ENCODE measurements at places on chromosomes 1 and 21.

GRCh38 chr1:117171900-117172511 lies 38.7 kb downstream of the VTCN1 start:
- DNase-seq = no peak

- DNase-seq = no peak
Observed at GRCh38 chr1:206960676-206961386, 9.4 kb downstream of the FCAMR start.

DNA sequence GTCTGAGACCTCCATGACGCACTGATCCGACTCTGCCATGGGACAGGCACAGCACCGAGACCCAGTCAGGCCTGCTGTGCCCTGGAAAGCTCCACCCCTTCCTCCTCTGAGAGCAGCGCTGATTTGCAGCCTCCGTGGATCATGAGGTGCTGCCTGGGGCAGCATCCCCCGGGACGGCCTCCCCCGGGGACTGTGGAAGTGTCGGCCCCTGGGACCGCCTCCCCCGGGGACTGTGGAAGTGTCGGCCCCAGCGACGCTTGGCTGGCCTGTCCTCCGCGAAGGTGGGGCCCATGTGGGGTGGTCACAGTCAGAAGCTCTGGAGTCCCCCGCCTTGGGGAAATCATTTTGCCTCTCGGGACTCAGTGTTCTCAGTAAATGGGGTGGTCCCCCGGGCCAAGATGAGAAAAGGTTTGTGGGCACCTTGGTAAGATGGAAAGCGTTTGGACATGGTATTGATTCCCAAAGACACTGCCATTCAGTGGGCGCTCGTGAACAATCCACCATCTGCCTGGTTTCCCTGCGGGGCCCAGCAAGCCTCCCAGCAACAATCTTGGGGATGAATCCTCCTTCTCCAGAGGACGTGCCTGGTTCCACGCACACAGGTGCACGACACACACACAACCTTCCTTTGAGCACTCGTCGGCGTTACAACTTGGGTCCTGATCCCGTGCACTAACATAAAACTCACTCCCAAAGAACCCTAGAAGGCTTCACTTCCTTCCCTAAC lies 3.0 kb downstream of the TFF2 start:
- DNase-seq = no peak

DNA sequence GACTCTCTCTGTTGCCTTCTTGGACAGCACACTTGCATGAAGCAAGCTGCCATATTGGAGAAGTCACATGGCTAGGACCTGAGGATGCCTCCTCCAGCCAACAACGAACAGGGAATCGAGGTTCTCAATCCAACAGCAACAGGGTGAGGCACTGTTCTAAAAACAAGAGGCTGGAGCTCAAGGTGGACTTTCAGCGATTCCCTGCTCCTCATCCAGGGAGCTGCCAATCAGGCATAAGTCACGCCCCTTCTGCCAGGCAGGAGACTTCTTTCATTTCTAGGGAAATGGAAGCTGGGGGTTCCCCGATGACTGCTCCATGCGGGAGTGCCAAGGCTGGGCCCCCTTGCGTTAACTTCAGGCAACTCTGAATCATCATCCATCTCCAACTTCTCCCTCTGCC lies 22.7 kb upstream of the IFNAR1 start:
- no peak for DNase-seq

DNA sequence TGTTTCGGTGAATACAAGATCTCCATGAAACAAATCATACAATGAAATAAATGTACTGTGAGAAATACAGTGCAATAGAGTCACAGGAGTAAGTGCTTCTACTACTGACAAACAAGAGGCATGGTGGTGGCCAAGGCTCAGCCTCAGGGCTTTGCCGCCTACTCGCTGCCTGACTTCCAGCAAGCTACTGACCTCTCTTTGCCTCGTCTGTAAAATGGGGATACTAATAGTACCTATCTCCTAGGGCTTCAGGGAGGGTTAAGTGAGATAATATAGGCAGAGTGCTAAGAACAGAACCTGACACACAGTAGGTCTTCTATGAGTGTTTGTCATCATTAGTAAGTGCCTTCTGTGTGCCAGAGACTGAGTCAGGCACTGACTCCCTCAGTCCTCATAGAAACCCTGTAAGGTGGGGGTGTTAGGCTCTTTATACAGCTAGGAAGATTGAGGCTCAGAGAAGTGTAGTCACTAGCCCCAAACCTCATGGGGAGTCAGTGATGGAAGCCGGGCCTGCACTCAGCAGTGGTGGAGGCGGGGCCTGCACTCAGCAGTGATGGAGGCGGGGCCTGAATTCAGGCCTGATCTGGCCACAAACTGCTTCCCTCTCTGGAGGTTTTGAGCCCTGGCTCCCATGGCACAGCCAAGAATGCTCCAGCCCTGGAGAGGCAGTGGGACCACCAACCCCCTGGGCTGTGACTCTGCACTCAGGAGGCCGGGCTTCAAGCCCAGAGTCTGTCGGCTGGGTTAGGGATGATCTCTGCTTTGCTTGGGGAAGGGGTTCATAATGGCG lies 6.8 kb downstream of the BSND start:
- DNase-seq = no peak

DNA sequence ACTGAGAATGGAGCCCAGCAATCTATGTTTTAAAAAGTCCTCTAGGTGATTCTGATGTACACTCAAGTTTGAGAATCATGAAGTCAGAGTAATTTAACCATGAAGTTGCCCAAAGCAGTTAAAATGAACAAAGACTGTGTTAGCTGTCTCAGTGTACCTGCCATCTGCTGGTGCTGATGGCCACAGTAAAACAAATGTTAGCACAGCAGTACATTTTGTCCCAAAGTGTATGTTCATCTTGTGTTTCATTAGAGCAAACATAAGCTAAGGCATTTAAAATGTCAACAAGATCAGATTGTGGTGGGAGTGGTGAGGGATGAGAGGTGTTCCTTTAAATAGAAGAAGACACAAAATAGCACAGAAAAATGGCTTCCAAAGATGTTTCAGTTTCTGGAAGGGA lies 31.1 kb downstream of the FYB2 start:
- no peak for DNase-seq

DNA sequence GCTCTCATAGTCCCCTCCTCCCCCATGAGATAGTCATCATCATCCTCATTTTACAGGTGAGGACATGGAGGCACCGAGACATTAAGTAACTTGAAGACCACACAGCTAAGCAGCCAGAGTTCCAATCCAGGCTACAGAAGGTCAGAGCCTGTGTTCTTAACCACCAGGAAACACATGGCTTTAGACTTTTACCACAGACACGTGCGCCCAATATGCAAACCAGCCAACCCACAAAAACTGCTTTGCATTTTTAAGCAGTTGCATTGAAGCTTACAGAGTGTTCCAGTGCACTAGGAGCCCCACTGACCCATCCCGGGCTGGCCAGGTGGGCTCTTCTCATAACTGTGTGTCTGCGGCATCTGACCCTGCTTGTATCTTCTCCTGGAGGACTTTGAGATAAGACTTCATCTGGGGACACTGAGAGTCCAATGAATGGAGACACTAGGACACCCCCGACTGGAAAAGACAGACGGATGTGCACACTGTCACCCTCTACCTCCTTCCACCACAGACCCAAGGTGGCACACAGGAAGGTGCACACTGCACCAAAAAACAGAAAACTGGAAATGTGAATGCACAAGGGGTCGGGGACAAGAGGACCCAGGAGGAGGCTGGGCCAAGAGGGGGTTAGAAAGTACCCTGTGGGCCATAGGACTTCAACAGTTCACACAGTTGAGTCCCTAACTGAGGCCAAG lies 56.4 kb downstream of the ETS2 start:
- no peak for DNase-seq

- DNase-seq = no peak
Observed at GRCh38 chr1:81126989-81127581, 673.6 kb upstream of the ADGRL2 start.

DNA sequence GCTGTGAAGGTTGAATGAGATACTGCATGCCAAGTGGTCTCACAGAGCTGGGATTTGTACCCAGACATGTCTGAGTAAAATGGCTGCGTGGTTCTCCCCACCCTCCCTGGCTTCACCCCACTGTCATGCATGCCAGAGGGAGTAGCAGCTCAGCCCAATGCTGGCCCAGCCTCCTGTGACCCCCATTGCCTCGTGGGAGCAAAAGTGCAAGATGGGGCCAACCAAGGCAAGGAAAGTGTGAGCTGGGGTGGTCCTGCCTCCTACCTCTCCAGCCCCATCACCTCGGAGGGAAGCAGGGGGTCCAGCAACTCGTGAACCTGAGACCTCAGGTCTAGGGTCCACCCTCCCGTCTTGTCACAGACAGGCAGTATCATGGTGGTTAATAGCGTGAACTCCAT lies 209.8 kb upstream of the GRIK3 start:
- DNase-seq = no peak

GRCh38 chr1:38052750-38053415 lies 6.3 kb upstream of the POU3F1 start:
- no peak for DNase-seq

Measured in activated CD4-positive, CD25-positive, alpha-beta regulatory T cell treated with anti-CD3 and anti-CD28 coated beads, Interleukin-2, amount 50 U/mL, for 16 hours (primary cell).